Cortex of kidney (tissue), 1 donor: ENCODE measurements at places on chromosomes 1 and 21.
A peak's percentile ranks its signal among the peaks of the same experiment; 100 is the strongest.

DNA sequence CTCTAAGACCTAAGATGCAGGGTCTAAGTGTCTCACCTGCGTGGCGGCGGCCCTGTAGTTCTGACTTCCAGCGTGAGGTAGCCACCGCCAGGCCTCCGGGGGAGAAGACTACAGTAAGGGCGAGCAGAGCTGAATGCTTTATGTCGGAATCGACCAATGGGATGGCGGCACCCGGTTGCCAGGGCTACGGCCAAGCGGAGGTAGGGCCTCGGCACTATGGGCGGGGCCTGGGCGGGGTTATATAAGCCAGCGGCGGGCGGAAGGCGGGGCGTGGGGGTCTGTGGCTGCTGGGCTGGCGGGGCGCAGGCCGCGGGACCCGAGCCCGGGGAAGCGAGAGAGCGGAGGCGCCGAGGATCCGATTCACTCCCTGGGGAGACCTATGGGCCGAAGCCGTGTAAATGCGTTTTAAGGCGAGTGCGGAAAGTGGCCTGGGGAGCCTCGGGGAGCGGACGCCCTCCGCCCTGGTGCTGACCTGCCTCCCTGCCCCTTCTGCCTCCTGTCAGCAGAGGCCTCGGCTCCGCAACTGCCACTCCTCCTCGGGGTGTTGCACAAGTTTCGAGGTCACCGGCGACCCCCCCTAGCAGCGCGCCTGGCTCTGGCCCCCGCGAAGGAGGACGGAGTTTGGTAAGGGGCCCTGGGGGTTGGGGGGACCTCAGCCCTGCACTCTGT, at the start of gene AZIN2:
AZIN2 (plus strand) TSS at position 269 of the 669 bp plus-strand sequence. CDS start 1,097 bp downstream, outside the sequence.
- peak; percentile 61 for DNase-seq

GRCh38 chr1:19066248-19066873, 109.9 kb upstream of the IFFO2 start:
- DNase-seq: no peak

DNA sequence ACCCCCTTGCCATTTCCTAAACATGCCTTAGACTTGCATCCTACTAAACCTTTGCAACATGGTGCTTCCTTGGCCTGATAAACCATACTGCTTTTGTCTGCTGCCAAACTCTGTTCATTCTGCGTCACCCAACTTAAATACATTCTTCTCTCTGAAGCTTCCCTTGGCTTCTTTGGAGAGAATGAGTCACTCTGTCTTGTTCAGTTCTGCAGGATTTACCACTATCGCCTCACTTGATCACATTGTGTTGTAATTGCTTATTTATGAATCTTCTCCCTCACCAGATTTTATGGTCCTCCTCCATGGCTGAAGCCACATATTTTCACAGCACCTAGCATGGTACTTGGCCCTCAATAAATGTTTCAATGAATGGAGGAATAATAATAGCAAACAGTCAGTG, 21.7 kb upstream of the TUT4 start:
- DNase-seq: no peak

DNA sequence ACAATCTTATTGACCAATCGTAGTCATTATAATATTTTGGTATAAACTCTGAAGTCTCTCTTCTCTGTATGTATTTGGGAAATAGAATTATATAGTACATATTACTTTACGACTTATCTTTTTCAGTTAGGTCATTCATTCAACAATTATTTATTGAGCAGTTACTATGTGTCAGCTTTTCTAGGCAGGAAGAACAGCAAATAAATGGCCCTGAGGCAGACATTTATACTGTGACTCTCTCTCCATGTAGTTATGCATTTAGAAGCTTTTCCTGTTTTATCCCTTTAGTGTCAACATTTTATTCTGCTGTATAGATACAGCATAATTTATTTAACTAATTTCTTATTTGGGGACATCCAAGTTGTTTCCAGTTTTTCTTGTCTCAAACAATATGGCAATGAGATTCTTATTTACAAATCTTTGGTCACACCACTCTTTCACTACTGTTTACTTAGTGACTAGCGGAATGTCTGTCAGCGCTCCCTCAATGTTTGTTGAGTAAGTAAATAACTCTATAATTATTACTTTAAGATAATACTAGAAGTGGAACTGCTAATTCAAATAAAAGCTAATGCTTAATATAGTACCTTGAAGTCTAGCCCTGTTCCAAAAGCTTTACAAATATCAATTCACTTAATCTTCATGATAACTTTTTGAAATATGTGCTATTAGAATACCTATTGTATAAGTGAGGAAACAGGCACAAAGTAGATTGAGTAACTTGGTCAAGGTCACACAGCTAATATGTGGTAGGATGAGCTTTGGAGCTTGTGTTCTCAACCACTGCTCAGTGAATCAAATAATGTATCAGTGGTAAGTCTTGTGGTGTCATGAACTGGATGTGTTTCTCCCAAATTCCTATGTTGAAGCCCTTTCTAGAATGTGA, 465.6 kb downstream of the SIPA1L2 start:
- no peak for DNase-seq

- DNase-seq: no peak
Measured at GRCh38 chr21:43020771-43021170, 46.4 kb downstream of the PKNOX1 start.

DNA sequence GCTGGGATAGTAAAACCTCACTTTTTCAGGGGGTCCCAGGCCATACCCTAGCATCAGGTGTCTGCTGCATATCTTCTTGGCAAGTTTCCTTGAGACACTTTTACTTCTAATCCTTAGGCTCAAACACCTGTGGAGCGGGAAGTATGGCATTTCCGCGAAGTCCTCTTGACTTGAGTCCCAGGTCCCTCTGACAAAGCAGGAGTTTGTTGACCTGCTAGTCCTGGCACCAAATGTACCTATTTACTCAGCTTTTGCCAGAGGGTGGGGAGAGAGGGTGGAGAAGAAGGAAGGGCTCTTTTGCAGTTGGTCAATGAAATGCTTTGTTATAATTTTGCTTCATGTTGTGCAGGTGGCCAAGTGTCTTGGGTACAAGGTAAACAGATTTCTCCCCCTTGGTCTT, 59.7 kb downstream of the CLIC6 start:
- no peak for DNase-seq

GRCh38 chr1:172206256-172206655, 214.2 kb upstream of the C1orf105 start:
- DNase-seq: no peak

DNA sequence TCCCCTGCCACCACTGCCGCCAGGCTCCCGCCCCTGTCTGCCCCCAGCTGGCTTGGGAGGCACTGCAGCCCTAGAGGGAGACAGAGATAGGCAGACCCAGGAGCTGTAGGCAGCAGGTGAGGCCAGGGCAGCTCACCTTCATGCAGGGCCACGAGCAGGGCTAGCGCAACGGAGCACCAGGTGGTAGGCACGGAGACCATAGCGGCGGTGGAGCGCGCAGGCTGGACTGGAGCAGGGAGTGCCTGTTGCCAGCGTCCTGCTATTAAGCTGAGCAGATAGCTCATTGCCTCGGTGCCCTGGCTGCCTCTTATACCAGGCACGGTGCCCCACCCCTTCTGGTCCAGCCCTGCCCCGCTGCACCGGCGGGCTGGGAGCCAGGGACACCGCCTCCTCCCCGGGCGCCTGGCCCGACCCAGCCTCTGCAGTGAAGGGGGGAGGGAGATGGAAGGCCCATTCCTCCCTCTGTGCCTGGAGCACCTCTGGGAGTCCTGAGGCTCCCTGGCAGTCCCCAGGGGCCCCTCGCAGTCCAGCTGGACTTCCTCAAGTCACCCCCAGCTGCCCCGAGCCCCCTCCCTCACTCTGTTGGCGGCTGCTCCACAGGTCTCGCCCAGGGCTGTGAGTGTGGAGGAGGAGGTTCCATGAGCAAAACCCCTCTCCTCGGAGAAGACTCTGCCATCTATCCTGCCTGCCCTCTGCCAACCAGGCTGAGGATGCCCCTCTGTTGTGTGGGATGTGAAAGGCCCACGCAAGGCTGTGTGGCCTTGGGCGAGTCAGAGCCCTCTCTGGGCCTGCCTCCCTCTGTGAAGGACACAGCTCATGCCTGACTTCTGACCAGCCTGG, at the start of gene EDN2:
EDN2 (minus strand) TSS at position 282 of the 840 bp plus-strand sequence; CDS start at position 200, 82 bp downstream.
- DNase-seq: no peak

GRCh38 chr21:18495523-18495922, 91.9 kb upstream of the TMPRSS15 start:
- DNase-seq: no peak

DNA sequence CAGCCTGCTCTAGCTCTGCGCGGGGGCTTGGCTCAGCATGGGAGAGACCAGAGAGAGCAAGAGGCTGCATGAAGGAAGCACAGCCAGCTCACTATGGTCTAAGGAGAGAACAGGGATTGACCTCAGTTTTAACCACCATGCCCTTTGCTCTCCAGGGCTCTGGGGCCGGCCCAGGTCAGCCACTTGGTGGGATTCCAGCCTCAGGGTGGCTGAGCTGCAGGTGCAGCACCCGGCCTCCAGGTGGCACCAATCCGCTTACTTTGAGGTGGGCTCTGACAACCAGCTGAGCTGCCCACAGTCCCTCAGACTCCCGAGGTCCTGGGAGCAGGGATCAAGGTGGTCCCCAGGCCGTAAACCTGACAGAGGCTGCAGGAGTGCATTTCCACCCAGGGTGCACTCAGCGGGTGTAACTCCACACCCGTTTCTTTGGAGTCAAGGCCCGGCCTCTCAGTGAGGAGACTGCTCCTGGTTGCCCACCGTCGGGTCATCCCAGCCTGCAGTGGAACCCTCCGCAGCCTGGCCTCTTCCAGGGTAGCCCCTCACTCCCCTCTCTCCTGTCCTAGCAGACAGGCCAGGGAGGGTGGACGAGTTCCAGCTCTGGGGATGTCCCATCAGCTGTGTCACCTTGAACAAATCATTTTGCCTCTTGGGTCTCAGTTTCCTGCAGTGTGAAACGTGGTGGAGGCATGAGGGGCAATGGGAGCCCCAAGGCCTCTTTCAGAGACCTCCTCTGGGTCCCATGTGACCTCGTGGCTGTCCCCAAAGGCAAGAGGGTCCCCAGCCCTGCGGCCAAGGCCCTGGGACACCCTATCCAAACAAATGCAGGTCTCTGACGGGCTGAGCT, 607 bp upstream of the LGR6 start:
- DNase-seq: no peak

DNA sequence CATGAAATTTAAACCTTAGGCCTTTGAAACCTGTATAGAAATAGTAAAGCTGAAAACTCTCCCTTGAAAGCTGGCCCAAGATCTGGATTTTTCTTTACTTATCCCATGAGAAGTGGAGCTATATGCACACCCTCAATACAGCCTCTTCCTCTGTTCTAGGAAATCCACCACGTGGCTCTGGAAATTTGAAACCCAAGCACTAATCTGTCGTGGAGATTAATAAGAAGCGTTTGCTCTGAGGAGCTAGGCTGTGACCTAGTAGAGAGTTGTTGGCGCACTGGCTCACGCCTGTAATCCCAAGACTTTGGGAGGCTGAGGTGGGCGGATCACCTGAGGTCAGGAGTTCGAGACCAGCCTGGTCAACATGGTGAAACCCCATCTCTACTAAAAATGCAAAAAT, 291.3 kb upstream of the PLXNA2 start:
- no peak for DNase-seq

- no peak for DNase-seq
Measured at GRCh38 chr1:3645666-3646355, 4.1 kb downstream of the WRAP73 start.

GRCh38 chr1:89781494-89782126, 39.2 kb upstream of the LRRC8D start:
- DNase-seq: no peak

GRCh38 chr1:26280333-26281042, 602 bp downstream of the SH3BGRL3 start:
- DNase-seq: no peak

DNA sequence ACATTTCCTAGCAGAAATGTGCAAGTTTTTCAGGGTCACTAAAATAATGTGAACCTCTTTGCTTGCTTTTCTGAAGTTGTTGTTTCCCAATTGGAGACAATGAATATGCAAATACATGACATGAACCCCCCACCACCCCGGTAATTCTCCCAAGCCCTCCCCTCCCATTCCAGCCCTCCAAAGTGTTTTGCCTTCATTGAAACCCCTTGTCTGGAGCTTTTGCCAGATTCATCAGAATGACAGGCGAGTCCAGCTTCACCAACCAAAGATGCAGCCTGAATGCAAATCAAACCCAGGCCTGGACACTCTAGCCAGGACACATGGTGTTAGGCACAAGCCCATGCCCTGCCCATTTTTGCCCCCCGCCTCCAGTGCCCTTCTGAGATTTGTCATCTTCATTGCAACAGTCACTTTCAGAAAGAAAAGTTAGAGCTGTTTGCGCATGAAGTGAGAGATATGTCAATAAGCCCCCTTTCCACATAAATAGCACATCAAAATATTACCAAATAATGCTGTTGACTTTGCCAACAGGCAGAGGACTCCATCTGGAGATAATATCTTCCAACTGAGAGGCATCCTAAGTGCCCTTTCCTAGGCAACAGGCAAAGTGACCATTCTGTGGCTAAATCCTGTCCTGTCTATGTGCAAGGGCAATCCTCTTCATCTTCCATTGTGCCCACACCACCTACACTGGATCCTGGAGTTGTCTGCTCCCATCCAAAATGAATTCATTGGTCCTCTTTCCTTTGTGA, 145.6 kb upstream of the NFIA start:
- no peak for DNase-seq

DNA sequence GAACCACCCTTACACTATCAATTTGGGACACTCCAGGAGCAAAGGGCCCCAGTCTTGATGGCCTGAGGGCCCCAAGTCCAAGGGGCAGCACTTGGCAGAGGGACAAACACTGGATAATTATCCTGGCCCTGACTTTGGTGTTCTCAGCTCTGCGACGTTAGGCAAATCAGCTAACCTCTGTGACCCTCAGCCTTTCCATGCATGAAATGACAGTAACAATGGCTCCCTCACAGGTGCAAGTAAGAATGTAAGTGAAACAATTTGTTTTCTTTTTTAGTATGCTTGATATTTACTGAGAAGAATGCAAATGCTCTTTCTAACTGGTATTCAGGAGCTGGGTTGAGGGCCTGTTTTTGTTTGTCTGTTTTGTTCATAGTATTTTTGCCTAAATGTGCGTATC, 61.6 kb upstream of the PRDX6 start:
- DNase-seq: no peak

- DNase-seq: no peak
Measured at GRCh38 chr1:12078575-12078937, 15.5 kb downstream of the TNFRSF8 start.

- DNase-seq: no peak
Measured at GRCh38 chr1:84581648-84582047, 7.4 kb upstream of the CTBS start.
